Stimulated activated naive CD4-positive, alpha-beta T cell (primary cell): ENCODE measurements at places on chromosomes 12 and 14.
A peak's percentile ranks its signal among the peaks of the same experiment; 100 is the strongest.

GRCh38 chr12:6917491-6918231 is 3.3 kb downstream of the ENO2 start:
- DNase-seq = no peak

- no peak for DNase-seq
Observed at GRCh38 chr12:67910360-67911274, 78.6 kb upstream of the IFNG-AS1 start.

- no peak for DNase-seq
Observed at GRCh38 chr12:79327465-79327864, 363.3 kb downstream of the PAWR start.

- DNase-seq = no peak
Observed at GRCh38 chr14:99875836-99876235, 82.6 kb downstream of the EML1 start.

DNA sequence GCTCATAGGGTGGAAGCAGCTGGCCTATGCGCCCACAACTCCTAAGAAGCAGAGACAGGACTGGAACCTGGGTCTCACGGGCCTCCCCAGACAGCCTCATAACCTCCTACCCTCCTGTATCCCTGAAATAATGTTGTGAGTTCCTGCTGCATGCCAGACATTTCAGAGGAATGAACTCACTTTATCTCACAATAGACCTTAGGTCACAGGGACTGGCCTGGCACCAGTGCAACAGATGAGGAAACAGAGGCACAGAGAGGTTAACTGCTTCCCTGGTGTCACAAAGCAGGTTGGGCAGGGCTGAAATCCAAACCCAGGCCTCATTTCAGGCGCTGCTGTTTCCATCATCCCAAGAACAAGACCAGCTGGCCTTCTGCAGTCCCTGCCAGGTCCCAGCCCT is 5.3 kb downstream of the PHETA1 start:
- no peak for DNase-seq

DNA sequence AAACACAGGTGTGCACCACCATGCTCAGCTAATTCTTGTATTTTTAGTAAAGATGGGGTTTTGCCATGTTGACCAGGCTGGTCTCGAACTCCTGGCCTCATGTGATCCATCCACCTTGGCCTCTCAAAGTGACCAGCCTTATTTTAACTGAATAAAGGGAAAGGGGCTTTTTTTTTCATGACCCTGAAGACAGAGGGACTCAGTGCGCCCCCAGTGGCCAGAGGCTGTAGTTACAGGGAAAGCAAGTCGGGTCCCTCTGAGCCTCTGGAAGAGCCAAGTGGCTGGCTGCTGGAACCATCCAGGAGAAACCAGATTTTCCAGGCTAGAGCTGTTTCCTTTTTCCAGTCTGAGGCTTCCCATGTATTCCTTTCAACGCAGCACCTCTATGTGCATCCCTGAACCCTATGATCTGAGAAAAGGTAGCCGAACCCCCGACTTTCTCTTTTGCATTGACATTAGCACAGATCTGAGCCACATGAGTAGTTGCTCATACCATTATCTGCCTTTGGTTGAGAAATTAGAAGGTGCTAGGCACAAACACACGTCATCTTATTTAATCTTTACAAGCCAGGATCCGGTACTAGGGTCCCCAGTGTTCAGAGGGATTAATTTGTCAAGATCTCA is 342.7 kb downstream of the CACNA1C start:
- no peak for DNase-seq

DNA sequence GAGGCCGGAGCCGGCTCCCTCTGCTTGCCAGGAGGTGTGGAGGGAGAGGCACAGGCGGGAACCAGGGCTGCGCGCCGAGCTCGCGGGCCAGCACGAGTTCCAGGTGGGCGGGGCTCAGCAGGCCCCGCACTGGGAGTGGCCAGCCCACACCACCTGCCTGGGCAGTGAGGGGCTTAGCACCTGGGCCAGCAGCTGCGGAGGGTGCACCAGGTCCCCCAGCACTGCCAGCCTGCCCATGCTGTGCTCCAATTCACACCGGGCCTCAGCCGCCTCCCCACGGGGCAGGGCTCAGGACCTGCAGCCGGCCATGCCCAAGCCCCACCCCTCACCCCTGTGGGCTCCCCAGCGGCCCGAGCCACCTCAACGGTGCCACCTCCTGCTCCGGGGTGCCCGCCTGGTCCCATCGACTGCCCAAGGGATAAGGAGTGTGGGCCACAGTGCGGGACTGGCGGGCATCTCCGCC is 72.4 kb upstream of the PPP2R5C start:
- DNase-seq = no peak

DNA sequence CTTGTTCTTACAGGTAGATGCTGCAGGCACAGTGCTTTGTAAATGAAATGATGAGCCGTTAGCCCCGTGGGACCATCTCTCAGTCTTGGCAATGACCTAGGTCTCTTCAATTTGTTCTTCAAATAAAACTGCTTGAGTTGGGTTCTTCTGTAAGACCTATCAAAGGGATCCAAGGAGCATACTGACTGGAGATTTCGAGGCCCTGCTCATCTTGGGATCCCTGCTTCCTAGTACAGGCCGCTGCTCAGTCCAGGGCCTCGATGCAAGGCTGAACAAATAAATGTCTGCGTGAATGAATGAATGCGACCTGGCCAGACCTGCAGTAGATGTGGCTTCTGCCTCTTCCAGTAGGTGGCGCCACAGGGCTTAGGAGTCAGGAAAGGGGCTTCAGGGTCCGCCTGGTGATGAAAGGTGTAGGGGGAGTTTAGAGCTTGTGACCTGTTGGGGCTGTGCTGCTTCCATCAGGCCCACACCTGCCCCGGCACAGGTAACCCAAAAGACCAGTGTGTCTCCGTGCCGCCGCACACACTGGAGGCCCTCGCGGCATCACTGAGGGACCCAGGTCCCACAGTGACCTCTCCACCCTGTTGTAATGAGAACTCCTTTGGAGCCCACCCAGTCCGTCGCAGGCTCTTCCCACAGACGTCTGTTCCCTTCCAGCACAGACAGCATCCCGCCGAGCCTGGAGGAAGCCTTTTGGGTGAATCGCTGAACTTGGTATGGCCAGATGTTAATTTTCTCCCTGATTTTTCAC is 4.4 kb downstream of the CACNA1C start:
- DNase-seq = peak; percentile 17

DNA sequence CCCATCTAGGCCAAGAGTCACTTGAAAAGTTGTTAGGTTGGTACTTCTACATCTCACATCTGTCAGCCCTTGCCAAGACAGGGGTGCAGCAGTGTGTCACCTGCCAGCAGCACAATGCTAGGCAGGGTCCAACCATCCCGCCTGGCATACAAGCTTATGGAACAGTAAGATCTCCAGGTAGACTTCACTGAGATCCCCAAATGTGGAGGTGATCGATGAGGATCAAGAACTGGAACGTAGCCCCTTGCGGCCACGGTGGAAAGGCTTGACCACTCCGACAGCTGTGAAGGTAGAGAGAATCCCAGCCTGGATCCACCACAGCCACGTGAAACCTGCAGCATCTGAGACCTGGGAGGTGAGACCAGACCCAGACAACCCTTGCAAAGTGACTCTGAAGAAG is 696.0 kb upstream of the LMO3 start:
- no peak for DNase-seq

DNA sequence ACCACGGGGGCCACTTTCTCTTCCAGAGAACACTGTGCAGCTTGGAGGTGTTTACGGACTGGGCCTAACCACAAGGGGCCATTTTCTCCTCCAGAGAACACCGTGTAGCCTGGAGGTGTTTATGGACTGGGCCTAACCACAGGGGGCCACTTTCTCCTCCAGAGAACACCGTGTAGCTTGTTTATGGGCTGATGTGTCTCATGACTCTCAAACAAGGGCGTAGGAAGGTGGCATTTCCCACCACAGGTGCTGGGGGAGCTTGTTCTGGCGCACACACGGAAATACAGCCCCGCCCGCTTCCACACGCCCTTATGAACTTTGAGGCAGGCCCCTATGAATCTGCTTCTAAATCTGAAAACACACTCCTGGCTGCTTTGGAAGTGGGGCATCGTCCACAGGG is 174.6 kb upstream of the SFSWAP start:
- DNase-seq = no peak

- DNase-seq = no peak
Observed at GRCh38 chr14:54572316-54572715, 5.4 kb downstream of the SAMD4A start.

DNA sequence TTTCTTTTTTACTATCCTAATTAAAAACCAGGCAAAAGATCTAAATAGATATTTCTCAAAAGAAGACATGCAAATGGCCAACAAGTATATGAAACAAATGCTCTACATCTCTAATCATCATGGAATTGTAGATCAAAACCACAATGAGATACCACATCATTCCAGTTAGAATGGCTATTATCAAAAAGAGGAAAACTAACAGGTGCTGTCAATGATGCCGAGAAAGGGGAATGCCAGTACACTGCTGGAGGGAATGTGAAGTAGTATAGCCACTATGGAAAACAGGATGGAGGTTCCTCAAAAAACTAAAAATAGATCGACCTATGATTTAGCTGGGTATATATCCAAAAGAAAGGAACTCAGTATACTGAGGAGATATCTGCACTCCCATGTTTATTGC is 39.0 kb upstream of the C12orf75 start:
- DNase-seq = no peak

DNA sequence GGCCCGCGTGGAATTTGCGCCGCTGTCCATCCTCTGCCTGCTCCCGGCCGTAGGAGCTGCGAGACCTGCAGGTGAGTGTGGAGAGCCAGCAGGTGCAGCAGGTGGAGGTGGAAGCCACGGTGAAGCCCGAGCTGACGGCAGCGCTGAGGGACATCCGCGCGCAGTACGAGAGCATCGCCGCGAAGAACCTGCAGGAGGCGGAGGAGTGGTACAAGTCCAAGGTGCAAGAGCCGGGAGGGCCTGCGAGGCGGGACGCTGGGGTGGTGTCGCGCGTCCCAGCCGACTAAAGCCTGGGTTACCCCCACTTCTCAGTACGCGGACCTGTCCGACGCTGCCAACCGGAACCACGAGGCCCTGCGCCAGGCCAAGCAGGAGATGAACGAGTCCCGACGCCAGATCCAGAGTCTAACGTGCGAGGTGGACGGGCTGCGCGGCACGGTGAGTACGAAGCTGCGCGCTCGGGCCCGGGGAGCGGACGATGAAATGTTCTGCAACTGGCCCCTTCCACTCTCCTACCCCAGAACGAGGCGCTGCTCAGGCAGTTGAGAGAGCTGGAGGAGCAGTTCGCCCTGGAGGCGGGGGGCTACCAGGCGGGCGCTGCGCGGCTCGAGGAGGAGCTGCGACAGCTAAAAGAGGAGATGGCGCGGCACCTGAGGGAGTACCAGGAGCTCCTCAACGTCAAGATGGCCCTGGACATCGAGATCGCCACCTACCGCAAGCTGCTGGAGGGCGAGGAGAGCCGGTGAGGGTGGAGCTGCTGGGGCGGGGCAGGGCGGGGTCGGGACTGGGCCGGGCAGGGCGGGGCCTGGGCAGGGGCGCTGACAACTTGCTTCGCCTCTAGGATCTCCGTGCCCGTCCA is 2.1 kb downstream of the PRPH start:
- DNase-seq = peak; percentile 35

DNA sequence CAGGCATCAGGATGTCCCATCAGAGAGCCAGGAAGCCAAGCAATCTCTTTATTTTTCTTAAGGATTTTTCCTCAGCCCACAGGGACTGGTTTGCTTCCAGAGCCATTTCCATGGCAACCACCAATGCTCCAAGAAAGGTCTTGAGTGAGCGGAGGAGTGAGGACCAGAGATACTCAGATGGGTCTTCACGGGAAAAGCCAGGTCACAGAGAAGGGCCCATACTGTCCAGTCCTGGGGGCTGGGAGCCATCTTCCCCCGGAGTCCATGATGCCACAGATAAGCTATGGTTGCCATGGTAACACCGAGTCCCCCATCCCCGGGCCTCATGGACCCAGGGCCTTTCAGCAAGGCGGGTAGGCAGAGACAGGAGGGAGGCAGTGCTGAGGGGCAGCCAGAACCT is 28.6 kb downstream of the CMKLR1 start:
- no peak for DNase-seq

- DNase-seq = no peak
Observed at GRCh38 chr14:50008562-50008961, 107.8 kb downstream of the VCPKMT start.

DNA sequence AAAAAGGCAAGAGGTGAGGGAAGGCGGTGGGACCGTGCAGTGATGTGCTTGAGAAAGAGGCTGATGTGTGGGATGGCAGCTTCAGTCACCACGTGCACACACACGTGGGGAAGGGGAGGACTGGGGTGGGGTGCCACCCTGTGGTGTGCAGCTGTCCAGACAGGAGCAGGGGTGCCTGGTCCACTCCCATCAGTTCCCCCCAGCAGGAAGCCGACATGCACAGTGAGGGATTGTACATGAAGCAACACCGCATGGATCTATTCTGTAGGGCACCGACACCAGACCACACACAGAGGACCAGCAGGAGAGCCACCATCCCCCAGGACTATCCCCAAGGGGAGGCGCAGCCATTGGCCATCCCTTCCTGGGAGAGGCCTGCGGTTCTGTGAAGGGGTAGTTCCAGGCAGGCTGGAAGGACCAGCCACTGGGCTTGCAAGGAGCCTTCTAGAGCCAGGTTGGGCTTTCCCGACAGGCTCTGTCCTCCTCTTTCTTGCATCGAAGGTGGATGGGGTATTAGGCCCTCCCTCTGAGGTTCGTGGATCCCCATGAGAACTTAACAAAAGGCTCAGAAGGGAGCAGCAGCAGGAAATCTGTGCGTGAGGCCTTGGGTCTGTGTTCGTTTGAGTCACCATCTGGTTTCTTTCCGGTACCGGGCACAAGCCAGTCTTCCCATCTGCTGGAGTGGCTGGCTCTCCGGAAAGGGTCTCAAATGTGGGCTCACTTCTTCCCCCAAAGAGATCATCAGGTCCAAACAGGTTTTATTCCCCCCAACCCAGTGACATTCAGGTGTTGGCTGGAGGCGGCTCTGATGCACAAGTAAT is 59.8 kb downstream of the PLEKHG3 start:
- no peak for DNase-seq

DNA sequence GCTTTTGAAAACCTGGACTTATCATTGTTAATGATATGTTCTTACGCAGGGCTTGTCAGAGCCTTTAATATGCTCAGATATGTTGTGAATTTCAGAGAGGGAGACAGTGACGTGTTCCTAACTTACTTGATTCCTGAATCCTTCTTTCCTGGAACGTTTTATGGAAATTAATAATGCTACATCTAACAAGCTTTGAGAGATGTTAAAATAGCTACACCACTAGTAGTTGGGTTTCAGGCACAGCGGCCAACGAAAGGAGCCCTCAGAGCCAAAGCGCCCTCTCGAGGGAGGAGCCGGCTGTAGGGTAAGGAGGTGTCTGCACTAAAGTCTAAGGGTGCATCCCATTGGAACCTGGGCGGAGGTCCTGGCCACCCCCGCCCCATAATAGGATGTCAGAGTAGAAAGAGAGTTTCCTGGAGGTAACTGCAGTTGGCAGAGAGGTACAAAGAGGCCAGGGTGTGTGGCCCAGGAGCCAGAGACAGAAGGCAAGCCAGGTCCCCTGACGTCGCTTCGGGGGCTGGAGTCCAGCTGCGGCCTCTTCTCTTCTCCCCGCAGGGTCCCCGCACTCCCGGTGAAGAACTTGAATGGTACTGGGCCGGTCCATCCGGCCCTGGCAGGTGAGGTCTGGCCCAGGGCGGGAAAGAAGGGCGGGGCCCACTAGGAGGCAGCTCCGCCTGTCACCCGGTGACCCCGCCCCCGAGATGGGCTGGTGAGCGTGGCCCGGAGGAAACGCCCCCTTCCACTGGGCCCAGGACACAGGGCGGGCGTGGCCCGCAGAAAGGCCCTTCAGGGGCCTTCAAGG is 36.3 kb downstream of the DTX1 start:
- DNase-seq = no peak
